HFFc6 (cell line): ENCODE measurements at places on chromosomes 4 and X. TPM values are rescaled to one million over a fixed set of nuclear protein-coding genes. Genes with fewer than 3 reads are reported as not detected.

Gene MAGEC3
- not detected in 2 replicates for total RNA-seq

Gene CXCL3
- 0.47 and 1.4 TPM in 2 replicates for total RNA-seq

DNA sequence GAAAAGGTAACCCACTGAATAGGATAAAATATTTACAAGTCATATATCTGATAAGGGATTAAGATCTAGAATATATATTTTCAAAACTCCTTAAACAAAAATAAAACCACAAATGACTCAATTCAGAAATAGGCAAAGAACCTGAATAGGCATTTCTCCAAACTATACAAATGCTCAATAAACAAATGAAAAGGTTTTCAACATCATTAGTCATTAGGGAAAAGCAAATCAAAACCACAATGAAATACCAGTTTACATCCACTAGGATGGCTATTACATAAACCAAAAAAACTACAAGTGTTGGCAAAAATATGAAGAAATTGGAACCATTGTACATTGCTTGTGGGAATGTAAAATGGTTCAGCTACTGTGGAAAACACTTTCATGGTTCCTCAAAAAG is 167.0 kb upstream of the GALNT7 start:
- H3K27me3 ChIP-seq = peaks cover 8% of the 10 kb centered on the region; the same call in 1 of the 2 replicates
- H3K27ac ChIP-seq = no peak overlapping the region

DNA sequence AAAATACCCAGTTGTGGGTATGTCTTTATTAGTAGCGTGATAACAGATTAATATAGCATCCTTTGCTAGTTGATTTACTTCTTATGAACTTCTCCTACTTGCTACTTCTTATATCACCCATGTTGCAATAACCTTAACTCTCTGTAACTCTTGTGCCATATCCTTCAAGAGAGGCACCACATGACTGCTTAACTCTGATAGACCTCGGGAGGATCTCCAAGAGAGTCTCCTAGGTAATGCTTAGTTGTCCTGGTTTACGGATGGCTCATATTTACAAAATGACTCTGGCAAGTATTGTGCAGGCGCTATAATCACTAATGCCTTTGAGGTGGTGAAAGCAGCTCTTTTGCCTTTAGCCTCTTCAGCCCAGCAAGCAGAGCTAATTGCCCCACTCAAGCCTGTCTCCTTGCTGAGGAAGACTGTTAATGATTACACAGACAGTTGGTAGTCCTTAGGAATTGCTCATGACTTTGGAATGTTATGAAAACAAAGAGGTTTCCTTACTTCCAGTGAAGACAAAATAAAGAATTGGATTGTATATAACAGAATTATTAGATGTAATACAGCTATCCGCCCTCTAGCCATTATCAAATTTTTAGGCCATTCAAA is 1305.8 kb downstream of the PCDH7 start:
- H3K27ac ChIP-seq = no peak overlapping the region
- H3K27me3 ChIP-seq = no peaks in the 10 kb centered on the region
- no peak for DNase-seq
- H3K4me3 ChIP-seq = no peak overlapping the region
- no peaks in the 10 kb centered on the region for H3K4me1 ChIP-seq
- no peaks in the 10 kb centered on the region for H3K36me3 ChIP-seq
